ENCODE measurements at places on chromosomes 2 and 18.

- DNase-seq: no peak
Observed at GRCh38 chr18:21656402-21656801, 44.3 kb downstream of the SNRPD1 start.

GRCh38 chr2:105791229-105791628 lies 46.5 kb downstream of the NCK2 start:
- DNase-seq: no peak

DNA sequence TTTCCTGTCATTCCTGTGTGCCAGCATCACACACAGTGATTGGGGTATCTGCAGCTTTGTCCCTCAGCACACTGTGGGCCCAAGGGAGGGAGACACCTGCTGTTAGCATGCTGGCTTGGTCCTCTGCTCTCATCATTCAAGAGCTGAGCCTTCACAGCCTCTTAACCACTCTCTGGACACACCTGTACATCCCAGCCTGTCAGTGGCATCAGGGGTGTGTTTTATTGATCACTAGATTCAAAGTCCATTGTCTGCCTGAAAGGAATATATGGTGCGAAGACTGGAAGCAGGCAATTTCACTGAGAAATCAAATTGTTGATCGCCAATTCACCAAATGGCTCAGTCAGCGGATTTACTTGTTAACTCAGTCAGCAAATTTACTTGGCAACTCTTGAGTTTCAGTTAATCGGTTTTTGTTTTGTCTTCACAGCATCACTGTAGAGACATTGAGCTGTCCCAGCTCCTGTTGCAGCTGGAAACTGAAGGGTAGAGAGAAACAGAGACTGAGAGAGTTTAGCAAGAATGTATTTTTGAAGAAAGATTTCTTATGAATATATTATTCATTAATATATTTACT lies 56.3 kb upstream of the TMEM200C start:
- no peak for DNase-seq

DNA sequence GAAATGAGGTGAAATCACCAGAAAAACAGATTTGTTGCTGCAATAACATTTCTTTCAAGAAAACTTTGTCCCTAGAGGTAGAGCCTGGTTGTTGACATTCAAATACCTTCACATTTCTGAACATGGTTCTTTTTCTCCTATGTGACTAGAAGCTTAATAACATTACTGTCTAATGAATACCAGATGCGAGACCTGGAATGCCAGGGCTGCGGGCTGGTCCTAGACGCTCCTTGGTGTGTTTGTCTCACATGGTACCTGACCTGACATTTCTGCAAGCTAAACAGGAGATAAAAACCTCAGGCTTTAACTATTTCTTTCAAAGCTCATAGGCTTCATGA lies 38.5 kb downstream of the ACKR3 start:
- DNase-seq: no peak
